Fibroblast of skin of right quadriceps (primary cell): ENCODE measurements at places on chromosomes 2 and 18.

- no peak for DNase-seq
Measured at GRCh38 chr2:84175340-84175739, 283.7 kb downstream of the SUCLG1 start.

GRCh38 chr2:109298851-109299250, 169.8 kb downstream of the SH3RF3 start:
- DNase-seq: no peak

GRCh38 chr2:240232961-240233884, 92.8 kb upstream of the OTOS start:
- DNase-seq: peak; percentile 61

- DNase-seq: no peak
Measured at GRCh38 chr2:98730053-98730706, 752 bp downstream of the MGAT4A start.

DNA sequence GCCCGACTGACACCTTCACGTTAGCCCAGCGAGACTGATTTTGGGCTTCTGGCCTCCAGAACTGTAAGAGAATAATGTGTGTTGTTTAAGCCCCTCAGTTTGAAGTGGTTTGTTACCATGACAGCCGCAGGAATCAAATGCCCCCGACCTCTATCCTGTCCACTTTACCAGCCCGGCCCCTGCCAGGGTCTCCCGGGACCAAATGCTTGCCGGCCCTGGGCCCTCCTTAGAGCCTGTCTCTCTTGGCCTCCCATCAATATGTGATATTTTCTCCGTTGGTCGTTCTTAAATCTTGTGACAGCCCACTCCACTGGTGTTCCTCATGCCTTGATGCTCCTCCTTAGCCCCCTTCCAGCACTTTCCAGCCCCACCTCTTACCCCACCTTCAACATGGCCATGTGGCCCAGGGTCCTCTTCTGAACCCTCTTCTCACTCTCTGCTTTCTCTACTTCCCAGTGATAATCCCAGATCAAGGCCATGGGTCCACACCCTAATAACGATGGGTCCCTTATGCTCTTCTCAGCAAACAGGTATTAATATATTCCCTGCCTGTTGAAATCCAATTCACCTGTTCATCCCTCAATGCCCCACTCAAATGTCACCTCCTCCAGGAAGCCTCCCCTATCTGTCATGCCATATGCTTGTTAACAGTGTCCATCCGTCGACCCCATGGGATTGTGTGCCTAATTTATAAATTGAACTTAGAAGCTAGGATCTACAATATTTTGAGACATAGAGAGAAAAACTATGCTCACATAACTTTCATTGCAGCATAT, 192.8 kb downstream of the ZFP36L2 start:
- DNase-seq: no peak

GRCh38 chr2:165440367-165440766, 29.1 kb upstream of the CSRNP3 start:
- peak; percentile 81 for DNase-seq

DNA sequence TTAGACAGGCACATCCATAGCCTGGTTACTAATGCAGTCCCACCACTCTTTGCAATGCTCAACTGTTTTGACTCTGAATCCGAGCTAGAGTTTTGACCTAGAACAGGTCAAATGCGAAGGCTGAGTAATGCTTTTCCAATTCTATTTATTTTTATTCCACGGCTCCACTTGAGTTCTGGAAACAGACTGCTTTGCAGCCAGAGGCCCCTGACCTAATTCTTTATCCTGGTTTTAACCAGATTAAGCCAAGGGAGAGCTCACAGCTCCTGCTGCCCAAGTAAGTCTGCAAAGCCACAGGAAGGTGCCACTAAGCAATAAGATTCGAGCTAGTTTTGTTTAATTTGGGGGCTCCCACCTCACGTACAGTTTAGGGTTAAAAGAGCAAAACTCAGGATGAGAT, 51.4 kb downstream of the MREG start:
- DNase-seq: no peak

- DNase-seq: peak; percentile 31
Measured at GRCh38 chr2:207149249-207150213, 16.2 kb downstream of the KLF7 start.

DNA sequence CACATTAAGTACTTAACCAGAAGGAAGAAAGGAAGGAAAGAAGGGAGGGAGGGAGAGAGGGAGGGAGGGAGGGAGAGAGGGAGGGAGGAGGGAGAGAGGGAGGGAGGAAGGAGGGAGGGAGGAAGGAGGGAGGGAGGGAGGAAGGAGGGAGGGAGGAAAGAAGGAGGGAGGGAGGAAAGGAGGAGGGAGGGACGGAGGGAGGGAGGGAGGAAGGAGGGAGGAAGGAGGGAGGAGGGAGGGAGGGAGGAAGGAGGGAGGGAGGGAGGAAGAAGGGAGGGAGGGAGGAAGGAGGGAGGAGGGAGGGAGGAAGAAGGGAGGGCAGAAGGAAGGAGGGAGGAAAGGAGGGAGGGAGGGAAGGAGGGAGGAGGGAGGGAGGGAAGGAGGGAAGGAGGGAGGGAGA, 363.3 kb downstream of the MBD2 start:
- no peak for DNase-seq

- no peak for DNase-seq
Measured at GRCh38 chr2:176432434-176432833, 163.2 kb downstream of the MTX2 start.

- no peak for DNase-seq
Measured at GRCh38 chr2:49973436-49973835, 819.1 kb upstream of the FSHR start.

DNA sequence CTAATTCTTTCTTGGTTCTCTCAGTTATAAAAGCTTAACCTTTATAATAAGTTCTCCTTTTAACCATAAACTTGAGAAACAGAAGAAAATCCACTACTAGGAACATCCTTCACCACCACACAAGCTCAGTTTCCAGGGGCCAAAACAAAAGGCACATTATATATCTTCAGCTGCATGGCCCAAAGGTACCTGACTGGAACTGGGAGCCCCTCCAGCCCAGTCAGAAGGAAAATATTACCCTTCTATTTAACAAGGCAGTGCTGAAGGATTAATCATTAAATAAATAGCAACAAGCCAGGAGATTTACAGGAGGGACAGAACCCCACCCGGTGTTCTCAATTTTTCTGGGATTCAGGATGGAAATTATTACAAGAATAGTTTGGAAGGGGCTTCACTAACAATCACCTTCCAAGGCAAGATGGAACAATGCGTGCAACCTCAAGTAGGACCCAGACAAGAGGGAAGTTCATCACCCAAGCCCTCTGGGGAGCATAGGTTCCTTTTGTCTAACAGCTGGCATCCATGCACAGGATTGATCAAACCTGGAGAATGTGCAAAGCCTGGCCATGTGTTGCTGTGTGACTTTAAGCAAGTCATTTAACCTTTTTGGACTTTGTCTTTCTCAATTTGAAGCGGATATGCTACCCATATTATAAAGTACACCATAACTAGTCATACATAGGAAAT, 159.6 kb upstream of the SETBP1 start:
- DNase-seq: no peak

GRCh38 chr2:119696005-119696404, 17.0 kb downstream of the TMEM177 start:
- DNase-seq: no peak

- DNase-seq: no peak
Measured at GRCh38 chr2:241461693-241462677, 46.4 kb downstream of the STK25 start.

- DNase-seq: no peak
Measured at GRCh38 chr2:218880859-218881594, 375 bp downstream of the WNT10A start.

DNA sequence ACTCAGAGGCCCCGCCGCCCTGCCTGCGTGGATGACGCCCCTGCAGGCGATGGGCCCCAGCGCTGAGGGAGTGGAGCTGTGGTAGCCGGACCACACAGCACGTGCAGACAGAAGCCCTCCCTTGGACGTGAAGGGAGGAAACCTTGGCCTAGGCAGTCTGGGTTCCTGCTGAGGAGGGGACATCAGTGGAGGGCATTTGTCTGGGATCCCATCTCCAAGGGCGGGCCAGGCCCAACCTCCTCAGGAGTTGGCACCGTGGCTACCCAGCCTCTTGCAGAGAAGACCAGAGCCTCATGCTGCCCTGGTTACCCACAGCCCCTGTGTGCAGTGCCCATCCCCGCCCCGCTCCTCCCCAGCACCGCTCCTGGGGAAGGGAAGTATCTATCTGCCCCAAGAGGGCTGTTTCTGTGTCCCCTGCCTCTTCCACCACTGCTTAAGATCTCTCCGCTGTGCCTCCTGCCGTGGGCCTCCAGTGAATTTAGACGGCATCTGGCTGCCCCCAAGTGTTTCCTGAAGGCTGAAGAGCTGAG, 241.8 kb downstream of the KLHL29 start:
- no peak for DNase-seq

DNA sequence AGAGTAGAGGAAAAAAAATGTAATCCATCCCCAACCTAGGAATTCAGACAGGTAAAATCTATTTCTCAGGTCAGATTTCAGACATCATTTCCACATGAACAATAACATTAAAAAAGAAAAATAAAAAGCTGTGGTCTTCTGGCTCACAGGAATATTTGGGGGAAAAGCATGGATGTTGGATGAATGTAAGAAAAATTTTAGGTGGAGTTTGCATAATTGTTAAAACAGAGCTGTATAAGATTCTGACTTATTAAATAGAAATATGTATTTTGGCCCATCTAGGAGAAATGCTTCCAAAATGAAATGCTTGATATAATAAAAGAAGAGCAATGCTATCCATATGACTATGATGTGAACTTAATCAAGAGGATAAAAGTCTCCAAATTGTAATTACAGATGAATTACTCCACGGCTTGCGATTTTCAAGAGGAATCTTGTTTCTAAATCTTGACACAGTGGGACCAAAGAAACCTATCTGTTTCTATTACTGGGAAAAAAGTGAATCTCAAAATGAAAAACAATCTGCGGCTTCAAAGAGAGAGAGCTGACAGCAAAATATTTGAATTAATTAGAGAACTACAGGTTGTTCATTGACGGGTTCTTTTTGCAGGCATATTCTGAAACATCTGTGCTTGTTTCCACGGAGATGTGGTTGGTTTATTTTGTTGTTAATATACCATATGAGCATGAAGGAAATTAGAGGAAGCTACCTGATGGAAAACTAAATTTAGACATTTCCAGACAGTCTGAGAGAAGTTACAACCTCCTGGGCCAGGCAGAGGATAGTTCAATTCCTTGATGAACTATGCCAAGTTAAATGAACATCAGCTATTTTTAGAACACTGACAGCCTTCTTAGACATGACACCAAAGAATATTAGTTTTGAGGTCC, 468.7 kb downstream of the PID1 start:
- DNase-seq: no peak

GRCh38 chr18:74225193-74225840, 66.4 kb downstream of the CYB5A start:
- no peak for DNase-seq

GRCh38 chr2:208426412-208427045, 19.9 kb downstream of the PTH2R start:
- no peak for DNase-seq

DNA sequence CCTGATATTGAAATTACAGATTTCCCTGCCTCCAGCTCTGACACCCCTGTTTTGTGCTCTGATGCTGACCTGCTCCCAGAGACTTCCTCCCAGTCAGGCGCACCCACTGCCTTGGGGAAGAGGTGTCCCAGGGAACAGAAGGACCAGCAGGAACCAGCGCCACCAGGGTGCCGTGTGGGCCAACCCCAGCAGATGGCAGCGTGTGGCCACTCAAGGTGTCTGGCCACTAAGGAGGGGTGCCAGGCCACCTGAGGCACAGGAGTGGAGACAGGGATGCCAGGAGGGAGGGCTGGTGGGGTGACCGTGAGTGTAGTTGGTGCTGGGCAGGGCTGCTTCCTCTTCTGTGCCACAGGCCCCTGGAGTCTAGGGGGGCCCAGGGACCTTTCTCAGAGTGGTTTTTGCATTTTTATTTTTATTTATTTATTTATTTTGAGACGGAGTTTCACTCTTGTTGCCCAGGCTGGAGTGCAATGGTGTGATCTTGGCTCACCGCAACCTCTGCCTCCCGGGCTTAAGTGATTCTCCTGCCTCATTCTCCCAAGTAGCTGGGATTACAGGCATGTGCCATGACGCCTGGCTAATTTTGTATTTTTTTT, 56.0 kb downstream of the TEX44 start:
- peak; percentile 48 for DNase-seq

DNA sequence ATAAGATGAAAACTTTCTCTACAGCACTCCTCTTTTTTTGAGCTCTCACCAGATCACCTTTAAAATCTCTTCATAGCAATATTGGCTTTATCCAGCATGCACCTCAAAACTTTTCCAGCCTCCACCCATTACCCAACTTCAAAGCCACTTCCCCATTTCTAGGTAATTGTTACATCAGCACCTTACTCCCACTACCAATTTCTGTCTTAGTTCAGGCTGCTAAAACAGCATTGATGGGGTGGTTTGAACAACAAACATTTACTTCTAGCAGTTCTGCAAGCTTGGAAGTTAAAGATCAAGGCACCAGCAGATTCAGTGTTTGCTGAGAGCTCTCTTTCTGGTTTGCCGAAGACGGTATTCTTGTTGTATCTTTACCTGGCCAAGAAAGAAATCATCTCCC, 114.0 kb upstream of the SLC39A10 start:
- no peak for DNase-seq

- DNase-seq: peak; percentile 66
Measured at GRCh38 chr2:188677142-188677541, 297.0 kb upstream of the COL3A1 start.

- no peak for DNase-seq
Measured at GRCh38 chr2:221310730-221311129, 261.4 kb downstream of the EPHA4 start.

GRCh38 chr2:37390777-37391176, 46.3 kb downstream of the QPCT start:
- DNase-seq: peak; percentile 17

- peak; percentile 60 for DNase-seq
Measured at GRCh38 chr2:23760736-23761135, 166.2 kb downstream of the ATAD2B start.

DNA sequence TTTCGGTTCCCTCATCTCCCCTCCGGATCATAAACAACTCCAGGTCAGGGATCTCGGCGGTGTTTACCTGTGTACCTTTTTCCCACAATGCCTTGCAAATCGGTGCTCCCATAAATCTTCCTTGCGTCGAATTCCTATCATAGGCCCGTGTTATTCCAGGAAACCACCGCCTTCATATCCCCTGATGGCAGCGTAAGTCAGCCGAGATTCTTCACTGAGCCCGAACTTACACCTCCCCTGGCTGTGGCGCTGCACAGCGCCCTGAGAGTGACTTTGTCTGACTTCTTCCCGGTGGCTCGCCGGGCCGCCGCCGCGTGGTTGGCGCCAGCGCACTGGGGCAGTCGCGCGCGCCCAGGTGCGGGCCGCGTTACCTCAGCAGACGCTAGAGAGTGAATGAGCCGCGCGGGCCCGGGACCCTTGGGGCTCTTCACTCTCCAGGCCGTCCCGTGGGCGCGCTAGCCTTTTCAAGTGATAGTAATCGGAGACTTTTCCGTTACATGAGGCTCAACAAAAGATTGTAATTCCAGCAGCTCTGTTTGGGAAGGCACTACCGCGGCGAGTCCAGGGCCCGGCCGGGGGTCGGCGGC, 101.6 kb downstream of the SPTBN1 start:
- peak; percentile 51 for DNase-seq

GRCh38 chr2:160445673-160446072, 47.9 kb downstream of the RBMS1 start:
- no peak for DNase-seq
